ENCODE measurements at places on chromosomes 13 and 19.

GRCh38 chr13:30153545-30154426 lies 153.6 kb downstream of the KATNAL1 start:
- DNase-seq: no peak

GRCh38 chr19:5953030-5953589 lies 24.8 kb downstream of the RANBP3 start:
- DNase-seq: no peak

DNA sequence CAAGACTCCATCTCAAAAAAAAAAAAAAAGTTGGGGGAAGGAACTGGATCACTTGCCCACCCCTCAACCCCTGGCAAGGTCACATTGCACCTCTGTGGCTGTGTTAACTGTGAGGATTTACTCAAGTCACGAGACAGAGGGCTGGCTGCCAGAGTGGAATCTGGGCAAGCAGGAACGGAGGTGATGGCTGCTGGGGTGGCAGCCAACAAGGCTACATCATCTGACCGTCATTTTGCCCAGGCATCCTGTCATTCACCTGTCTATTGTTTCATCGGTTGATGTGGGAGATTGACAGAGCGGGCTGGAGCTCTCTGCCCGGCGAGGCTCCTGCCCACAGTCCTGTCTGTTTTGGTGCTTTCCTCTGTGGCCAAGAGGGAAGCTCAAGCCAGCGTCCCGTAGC lies 75.7 kb downstream of the DPF1 start:
- no peak for DNase-seq

DNA sequence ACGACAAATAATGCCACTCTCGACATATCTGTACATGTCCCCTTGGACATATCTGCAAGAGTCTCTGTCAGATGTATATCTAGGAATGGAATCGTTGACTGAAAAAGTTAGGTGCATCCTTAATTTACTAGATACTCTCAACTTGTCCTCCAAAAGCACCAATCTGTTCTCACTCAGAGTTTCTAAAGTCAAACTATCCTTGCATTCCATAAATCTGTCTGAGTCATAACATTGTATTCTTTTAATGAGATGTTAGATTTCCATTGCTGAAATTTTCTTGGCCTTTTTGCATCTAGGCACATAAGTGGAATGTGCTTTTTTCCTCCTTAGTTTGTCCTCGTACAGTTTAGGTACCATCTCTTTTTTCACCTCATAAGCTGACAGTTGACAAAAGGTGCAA lies 139.8 kb downstream of the PTPRS start:
- DNase-seq: no peak

- no peak for DNase-seq
Measured at GRCh38 chr13:42957881-42958280, 34.2 kb downstream of the EPSTI1 start.
